NCI-H748 treated with DMSO at 0.1 percent for 48 hours (cell line): ENCODE measurements at places on chromosomes 5 and 9.

GRCh38 chr9:112224401-112225289 lies 49.5 kb upstream of the SUSD1 start:
- DNase-seq = no peak

DNA sequence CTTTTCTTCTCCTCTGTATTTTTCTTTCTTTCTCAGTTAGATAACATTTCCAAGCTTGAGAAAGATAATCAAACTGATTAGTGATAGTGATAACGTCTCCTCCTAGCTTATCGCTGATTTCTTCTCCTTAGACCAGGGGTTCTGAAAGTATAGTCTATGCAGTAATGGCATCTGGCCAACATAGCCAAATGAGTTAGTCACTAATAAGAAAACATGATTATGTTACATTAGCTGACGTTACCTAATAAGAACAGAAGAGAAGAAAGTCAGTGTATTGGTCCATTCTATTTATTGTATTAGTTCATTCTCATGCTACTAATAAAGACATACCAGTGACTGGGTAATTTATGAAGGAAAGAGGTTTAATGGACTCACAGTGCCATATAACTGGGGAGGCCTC lies 111.2 kb downstream of the STRBP start:
- DNase-seq = no peak

- DNase-seq = no peak
These were observed 15.9 kb downstream of the PCDHAC2 start for GRCh38 chr5:140982083-140982716.

DNA sequence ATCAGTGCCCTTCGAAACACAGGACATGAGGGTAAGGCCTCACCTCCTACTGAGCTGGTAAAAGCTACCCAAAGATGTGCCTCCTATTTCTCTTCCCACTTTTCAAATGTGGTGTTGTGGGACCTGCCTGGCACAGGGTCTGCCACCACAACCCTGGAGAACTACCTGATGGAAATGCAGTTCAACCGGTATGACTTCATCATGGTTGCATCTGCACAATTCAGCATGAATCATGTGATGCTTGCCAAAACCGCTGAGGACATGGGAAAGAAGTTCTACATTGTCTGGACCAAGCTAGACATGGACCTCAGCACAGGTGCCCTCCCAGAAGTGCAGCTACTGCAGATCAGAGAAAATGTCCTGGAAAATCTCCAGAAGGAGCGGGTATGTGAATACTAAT lies 1.9 kb downstream of the IRGM start:
- DNase-seq = no peak

- no peak for DNase-seq
These were observed 21.2 kb upstream of the PCSK5 start for GRCh38 chr9:75869236-75869635.

- no peak for DNase-seq
These were observed 28.2 kb upstream of the HSPA9 start for GRCh38 chr5:138603249-138603920.

DNA sequence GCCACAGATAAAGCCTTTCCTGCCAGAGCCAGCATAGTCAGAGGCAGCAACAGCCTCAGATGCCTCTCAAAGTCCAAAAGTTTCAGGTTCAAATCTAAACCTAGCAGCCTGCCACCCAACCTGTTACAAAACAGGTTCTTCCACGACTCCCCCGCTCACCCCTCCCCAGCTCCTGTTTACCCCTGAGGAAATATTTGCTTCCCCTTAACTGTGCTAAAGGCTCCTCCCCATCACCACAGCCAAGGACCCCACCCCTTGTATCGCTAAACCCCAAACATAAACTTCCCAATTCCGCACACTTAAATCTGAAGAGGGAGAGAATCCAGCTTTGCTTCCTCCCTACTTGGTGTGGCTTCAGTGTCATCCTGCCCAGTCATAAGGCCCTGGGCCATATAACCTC lies 15.4 kb upstream of the VDAC1 start:
- DNase-seq = no peak

GRCh38 chr9:89661956-89662717 lies 57.3 kb downstream of the GADD45G start:
- peak; percentile 97 for DNase-seq

DNA sequence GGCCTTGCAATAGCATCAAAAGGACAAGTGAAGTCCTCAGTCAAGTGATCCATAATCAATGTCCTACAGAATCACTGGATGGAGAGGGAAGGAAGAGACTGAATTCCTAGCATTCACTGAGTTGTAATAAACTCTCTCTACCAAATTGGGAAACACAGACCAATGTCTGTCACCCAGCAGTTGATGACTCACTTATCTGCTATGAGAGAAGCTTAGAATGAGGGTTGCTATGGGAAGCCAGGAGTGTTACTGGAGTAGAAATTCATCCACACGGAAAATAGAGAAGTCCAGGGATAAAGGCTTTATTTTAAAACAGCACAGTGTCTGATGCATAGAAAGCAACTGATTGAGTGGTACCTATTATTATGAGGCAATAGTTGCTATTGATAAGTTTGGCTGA lies 407.4 kb downstream of the BRINP1 start:
- DNase-seq = no peak

- no peak for DNase-seq
These were observed 138.8 kb downstream of the GRIA1 start for GRCh38 chr5:153629027-153629895.

- DNase-seq = no peak
These were observed 34.9 kb upstream of the FST start for GRCh38 chr5:53445569-53445968.

- no peak for DNase-seq
These were observed 1158.0 kb downstream of the MAT2B start for GRCh38 chr5:164663198-164663989.

- no peak for DNase-seq
These were observed 449.9 kb downstream of the PRELID2 start for GRCh38 chr5:145385276-145385675.

GRCh38 chr5:157323107-157323706 lies 57.3 kb downstream of the CYFIP2 start:
- DNase-seq = no peak

DNA sequence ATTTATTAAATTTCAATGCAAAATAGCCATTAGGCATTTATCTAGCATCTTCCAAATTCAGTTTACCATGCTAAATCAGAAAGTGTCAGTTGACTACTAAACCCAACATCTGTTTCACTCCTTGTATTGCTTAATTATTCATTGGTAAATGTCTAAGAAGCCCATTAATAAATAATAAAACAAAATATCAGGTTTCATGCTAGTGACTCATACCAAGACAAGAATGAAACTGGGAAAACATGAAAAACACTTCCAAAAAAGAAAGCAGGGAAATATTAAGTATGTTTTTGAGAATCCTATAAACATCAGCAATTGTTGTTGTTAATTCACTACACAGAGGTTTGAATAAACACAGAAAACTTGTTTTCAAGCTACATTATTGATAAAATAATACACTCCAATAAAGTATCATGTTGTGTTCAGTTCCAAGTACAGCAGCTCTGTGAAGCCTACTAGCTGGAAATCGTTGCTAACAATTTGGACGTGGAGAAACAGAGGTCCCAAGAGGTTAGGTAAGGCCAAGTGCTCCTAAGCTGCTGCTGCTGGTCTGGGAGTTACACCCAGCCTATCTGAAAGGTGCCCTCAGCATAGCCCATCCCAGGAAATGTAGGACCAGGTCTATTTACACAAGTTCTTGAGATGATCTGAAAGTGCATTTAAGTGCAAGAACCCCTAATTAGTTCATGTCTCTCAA lies 78.8 kb downstream of the GNAQ start:
- DNase-seq = no peak

- no peak for DNase-seq
These were observed 176.4 kb downstream of the C5orf15 start for GRCh38 chr5:133792024-133792423.

DNA sequence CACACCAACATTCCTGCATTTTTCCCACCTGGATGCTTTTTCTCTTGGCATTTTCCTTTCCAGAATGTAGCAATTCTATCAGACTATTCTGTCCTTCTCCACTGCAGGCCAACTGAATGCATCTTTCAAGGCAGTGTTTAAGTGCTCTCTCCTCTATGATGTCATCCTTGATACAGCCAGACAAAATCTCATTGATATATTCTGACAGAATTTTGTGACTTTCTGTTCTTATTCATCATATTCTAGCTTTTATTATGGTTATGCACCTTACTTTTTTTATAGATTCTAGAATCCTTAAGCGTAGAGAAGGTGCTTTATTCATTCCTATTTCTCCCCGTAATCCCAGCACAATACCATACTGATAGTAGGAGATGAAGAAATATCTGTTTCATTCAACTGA lies 355.5 kb upstream of the CCNH start:
- DNase-seq = no peak

- no peak for DNase-seq
These were observed 41.3 kb downstream of the CFAP77 start for GRCh38 chr9:132451276-132451675.

DNA sequence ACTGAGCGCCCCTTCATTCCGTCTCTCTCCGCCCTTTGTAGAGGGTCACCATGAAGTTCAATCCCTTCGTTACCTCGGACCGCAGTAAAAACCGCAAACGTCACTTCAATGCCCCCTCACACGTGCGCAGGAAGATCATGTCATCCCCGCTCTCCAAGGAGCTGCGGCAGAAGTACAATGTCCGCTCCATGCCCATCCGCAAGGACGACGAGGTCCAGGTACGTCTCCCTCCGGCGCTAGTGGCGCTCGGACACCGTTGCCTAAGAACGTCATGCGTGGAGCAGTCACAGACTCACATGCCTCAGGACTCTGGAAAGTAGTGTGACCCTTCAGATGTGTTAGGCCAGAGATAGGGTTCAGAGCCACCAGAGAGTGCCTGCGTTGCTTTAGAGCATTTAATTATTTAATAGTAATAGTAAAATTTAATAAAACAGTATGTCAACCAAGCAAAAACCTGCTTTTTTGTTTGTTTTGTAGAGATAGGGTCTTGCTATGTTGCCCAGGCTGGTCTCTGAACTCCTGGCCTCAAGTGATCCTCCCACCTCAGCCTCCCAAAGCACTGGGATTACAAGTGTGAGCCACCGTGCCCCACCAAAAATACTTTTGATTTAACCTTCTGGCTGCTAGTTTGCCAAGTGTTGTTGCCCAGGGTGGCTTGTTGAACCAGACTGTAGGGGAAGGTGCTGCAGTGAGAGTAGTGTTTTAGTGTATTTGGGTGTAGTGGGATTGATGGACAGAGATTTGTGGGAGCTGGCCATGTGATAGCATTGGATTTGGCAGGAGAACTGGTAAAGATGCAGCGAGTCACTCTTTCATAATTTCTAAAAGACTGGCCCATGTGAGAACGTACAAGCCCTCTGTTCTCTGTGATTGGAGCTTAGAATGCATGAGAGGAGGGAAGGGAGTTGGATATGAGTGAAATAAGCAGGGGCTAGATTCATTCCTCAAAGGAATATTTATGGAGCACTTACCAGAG lies 888 bp downstream of the RPL26L1 start:
- DNase-seq = no peak

DNA sequence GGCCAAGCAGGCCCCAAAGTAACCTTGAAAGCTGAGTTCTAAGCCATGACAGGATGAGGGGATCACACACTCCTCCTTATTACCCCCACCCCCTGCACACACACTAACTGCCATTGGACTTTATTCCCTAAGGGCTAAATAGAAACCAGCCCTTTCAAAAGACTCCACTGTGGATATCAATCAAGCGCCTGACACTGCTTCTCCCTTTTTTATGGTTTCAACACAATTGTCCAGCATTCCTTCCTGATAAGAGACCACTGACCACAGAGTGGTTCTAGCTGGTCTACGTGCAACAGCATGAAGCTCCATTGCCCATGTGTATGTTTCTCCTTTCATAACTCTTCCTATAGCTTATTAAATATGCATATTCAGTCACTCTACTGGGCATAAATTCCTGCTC lies 34.7 kb downstream of the PAEP start:
- no peak for DNase-seq

DNA sequence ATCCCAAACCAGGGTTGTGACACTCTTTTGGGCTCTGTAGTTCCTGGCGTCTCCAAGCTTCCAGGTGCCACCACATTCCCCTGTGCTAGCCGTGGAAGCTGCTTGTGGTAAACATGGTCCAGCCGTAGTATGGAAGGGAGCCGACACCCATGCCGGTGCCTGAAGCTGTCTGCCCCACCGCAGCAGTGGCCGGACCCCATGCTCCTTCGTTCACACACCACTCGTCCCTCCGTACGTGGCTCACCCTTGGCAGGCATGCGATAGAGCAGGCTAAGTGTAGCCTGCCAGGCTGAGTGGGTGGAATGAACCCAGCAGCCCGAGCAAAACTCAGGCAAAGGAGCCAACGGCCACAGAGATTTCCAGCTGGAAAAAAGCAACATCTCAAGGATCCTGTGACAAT lies 2030.4 kb downstream of the EFNA5 start:
- DNase-seq = no peak

GRCh38 chr5:42784132-42784531 lies 27.5 kb downstream of the CCDC152 start:
- DNase-seq = no peak

- DNase-seq = peak; percentile 52
These were observed at the start of gene CDC14B for GRCh38 chr9:96619491-96620180. Gene CDC14B, minus strand, starts transcription at chr9:96619843. Its CDS starts 465 bp downstream, at chr9:96619378.

DNA sequence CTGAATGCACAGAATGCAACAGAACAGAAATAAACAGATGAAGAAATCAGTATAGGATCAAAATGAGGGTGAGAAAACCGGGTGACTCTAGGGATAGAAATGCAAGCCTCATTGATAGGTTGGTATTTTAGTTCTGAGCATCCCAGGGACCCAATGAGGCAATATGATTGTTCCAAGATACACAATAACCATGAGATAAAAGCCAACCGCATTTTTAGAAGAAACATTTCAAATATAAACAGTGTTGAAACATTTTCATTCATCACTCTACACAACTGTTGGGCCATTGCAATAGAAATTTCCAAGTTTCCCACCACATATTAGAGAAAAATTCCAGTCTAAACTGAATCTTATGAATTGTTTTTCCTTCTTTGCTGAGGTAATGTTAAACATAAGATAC lies 452.3 kb upstream of the PTGER4 start:
- no peak for DNase-seq
